ENCODE measurements at places on chromosomes 3 and 15. TPM values are rescaled to one million over a fixed set of nuclear protein-coding genes. Genes with fewer than 3 reads are reported as not detected.

Gene SETD5
- 125 TPM for total RNA-seq

Gene FETUB
- not detected for total RNA-seq

GRCh38 chr15:57697588-57697987, 8.9 kb upstream of the POLR2M start:
- no peak for DNase-seq

DNA sequence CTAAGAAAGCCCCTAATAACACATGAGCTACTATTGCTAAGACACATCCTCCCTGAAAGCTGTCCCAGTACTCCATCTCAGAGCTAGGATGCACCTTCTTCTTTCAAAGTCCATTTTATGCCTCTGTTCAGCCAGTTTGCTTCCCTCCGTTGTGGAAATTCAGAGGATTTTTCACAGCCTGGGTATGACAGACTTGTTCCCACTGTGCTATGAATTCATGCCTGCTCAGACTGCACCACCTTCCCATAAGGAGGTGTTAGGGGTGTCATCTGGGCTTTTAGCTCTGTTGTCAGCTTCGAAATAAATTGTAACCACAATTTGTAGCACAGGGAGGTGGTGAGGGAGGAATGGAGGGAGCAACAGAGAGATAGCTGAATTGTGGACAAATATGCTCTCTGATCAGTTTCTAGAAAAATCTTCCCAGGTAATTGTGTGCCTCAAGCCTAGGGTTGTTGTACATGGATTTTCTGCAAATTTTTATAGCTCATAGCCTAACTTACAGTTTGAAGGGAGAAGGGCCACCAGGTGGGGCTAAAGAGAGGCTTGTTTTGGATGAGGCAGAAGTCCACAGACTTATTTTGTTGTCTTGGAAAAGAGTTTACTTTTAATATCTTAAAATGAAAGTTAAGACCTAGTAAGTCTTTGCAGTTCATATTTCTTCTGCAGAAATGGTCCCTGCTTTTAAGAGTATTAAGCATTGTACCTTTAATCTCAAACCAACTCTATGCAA, 462.0 kb downstream of the PDCD6IP start:
- peak; percentile 68 for DNase-seq

Gene PIK3CB
- total RNA-seq: 20.6 TPM

DNA sequence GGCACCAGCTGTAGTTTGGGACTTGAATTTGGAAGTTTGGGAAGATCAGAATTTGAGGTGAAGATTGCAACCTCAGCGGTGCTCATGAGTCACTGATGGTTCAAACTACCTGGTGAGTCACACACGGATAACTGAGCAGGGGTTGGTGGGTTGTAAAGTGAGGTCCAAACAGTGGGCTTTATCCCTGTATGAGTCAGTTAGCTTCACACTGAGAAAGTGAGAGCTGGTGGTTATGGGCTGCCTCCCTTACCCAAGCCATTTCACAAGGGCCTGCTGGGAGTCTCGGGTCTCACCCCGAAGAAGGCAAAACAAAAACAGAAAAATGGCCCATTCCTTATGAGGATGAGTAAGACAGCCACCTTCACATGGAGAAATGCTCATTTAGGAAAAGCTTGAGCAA, 77.0 kb downstream of the ITGA11 start:
- DNase-seq: no peak

GRCh38 chr3:53260286-53260785, 4.5 kb upstream of the TKT start:
- DNase-seq: no peak

DNA sequence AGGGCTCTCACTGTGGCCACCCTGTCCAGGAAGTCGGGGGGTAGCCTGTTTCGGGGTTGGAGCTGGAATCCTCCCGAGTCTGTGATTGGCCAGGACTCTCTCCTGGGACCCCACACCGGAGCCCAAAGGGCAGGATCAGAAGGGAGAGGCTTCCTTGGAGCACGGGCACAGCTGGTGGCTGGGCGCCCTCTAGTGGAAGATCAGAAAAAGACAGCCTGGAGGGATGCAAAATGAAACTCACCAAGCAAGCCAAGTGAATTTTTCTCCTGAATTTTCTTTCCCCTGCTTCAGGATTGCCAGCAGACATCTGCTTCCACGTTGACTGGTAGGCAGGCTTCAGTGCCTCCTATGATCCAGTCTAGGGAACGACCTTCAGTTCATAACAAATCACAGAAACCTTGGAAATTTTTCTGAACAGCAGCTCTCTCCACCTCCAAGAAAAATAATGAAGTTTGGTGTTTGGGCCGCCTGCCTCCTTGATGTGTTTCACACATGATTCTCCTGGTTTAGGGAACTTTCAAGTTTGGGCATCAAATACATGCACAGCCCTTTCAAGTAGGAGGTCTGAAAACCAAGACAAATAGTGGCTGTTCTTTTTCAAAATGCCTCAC, 224.6 kb downstream of the VPS13C start:
- peak; percentile 71 for DNase-seq

Gene SAXO2
- total RNA-seq: 0.69 TPM

Gene GATM
- 1.2 TPM for total RNA-seq

DNA sequence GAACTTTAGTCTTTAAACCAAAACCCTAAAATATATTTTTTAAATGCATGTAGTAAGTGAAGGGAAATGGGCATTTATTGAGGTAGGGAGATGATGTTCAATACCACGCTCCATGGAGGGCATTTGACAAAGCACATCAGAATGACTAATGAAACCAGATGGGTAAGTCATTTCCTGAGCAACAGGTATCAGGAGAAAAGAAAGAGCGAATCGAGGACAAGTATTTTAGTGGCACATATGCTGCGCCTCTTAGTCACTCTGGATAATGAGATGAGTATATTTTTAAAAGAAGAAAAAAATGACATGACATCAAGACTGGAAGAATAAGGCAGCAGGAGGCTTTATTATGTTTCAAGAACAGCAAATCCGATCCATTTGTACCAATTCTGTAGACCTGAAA, 129.0 kb upstream of the ARHGEF3 start:
- DNase-seq: peak; percentile 60

Gene NEK10
- 0.07 TPM for total RNA-seq

DNA sequence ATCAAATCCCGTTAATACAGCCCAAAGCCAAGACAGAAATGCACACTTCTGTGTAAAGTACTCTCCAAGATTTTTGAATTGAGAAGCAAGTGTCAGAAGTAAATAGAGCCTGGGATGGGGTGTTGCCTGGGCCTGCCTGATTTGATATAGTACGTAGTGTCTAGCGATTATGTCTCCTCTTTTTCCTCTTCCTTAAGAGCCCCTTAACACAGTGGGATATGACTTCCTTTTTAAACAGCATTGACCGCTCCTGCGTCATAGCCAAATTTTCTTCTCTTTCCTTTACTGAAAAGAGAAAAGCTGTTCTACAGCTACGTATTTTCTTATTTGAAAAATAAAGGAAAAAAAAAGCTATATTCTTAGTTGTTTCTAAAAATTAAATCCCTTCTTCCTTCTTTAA, 97.7 kb downstream of the PLCL2 start:
- no peak for DNase-seq

DNA sequence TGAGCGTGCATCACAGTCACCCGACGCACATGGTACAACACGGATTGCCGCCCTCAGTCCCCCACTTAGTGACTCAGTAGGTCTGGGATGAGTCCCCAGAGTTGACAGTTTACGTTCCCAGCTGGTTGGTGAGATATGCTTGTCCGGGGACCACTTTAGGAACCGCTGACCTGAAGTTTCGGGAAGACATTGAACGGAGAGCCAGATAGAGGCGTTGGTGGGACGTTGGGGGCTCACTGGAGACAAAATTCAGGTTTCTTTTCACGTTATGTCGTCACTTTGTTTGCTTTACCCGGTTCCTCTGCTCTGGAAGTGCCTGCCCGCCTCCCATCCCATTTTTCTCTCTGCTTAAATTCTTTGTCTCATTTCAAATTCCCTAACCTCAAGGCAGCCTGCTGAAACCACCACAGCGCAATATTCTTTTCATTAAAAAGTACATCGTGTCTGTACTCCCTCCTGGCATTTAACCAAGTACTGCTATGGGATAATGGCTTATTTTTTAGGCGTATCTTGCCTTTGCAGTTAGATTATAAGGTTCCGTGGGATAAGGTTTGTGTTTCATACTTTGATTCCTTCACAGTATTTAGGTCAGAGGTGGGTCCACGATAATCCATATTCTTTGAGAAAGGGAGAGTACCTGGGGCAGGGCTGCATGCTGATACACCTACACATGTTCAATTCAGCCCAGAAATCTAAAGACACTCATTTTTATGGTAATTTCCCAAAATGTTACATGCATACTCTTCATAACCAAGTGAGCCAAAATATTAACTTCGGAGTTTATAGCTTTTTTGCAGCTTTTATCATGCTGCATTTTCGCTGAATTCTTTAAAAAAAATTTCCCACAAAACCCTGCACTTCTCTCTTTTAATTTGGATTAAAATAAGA, 921 bp downstream of the LMLN start:
- DNase-seq: peak; percentile 68

DNA sequence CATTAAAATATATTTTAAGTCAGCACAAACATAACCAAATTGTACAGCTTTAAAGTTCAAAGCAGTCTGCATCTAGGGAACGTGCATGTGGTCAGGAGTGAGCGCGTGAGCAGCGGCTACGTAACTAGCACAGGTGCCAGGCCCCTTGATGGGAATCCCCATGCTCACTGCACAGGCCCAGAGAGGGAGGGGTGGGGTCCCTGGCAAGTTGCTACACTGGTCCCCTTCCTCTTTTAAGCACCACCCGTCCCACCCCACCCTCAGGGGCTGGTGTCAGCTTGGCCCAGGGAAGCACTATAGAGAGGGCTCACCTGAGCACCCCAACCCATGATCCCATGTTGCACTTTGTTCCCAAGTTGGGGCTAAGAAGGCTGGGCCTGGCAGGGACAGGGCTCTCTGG, 835 bp upstream of the GMPPB start:
- DNase-seq: peak; percentile 66

Measured in activated naive CD4-positive, alpha-beta T cell treated with anti-CD3 and anti-CD28 coated beads for 36 hours (primary cell).